ENCODE measurements at places on chromosomes 3 and 15. TPM values are rescaled to one million over a fixed set of nuclear protein-coding genes. Genes with fewer than 3 reads are reported as not detected.

Gene ANKUB1
- total RNA-seq = not detected

DNA sequence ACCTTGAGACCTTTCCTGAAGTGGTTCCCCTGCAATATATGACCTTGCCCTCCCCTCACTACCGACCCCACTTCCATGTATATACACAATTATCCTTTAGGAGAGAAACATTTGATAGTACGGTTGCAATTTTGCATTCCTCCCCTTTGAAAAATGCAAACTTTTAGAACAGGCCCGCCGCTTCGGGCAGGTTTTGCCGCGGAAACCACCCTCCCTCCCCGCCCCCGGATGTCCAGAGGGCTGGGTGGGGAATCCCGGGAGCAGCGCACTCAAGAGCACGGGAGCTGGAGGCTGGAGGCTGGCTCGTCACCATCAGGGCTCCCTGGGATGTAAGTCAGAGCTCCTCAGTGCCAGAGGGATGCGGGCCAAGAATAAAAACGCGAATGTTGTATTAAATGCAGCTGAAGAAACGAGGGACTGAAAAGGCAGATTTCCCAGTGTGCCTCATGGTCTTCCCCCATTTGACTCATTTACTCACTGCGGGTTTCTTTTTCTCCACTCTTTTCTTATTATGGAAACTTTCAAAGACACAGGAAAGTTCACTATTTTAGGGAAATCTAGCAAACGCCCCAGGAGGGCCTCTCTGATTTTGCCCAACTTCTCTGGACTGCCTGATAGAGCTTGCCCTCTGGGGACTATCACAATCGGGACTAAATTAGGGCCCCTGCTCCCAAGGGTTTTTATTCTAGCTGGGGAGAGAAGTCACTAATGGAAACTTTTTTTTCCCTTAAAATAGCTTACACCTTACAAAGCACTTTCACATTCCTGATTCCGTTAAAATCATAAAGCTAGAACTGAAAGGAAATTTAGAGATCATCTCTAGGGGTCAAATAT lies 2.9 kb upstream of the USP3 start:
- peak; percentile 68 for DNase-seq
- peak overlapping the region; percentile 77 for H3K4me3 ChIP-seq
- no peaks in the 10 kb centered on the region for H3K27me3 ChIP-seq
- peak overlapping the region; percentile 97 for H3K27ac ChIP-seq
- peaks cover 4% of the 10 kb centered on the region for H3K36me3 ChIP-seq

GRCh38 chr3:141498598-141499223 lies 11.9 kb downstream of the RASA2 start:
- H3K27me3 ChIP-seq = no peaks in the 10 kb centered on the region
- H3K4me3 ChIP-seq = peak overlapping the region; percentile 54
- H3K27ac ChIP-seq = peak overlapping the region; percentile 96
- DNase-seq = peak; percentile 90

DNA sequence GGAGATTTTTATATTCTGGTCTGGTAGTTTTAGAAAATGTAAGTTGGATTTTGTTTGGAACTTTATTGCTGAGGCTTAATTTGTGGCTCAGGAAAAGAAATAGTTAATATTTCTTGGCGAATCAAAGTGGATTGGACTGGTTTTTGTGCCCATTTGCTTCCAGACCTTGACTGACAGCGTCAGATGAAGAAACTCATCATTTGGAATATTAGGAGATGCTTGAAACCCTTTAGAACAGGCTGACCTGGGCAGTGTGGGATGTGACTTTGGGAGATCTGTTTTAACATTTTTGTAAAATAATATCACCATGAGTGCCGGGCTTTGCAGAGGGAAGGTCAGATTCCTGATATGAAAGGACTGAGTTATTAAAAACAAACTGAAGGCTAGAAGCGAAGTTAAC lies 83.0 kb downstream of the AAGAB start:
- no peaks in the 10 kb centered on the region for H3K27me3 ChIP-seq
- H3K27ac ChIP-seq = peak overlapping the region; percentile 27
- peaks cover 44% of the 10 kb centered on the region for H3K36me3 ChIP-seq
- peaks cover 62% of the 10 kb centered on the region for H3K4me1 ChIP-seq

DNA sequence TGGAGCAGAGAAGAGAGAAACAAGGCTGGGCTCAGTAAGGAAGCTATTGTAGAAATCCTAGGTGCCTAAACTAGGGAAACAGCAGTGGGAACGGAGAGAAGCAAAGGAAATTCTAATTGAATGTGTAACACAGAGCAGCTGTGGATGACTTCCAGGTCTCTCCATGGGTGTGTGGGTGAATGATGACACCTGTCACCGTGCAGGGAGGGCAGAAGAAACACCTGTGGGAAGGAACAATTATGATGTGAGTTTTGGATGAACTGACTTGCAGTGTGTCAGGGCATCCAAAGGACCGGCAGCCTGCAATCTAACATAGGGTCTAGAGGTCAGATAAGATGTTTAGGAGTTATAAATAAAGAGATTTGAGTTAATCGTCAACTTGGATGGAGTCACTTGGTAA lies 144.2 kb downstream of the RYR3 start:
- H3K4me1 ChIP-seq = no peaks in the 10 kb centered on the region
- no peak overlapping the region for H3K27ac ChIP-seq
- peaks cover 9% of the 10 kb centered on the region for H3K27me3 ChIP-seq
- no peaks in the 10 kb centered on the region for H3K36me3 ChIP-seq
- no peak overlapping the region for H3K4me3 ChIP-seq

DNA sequence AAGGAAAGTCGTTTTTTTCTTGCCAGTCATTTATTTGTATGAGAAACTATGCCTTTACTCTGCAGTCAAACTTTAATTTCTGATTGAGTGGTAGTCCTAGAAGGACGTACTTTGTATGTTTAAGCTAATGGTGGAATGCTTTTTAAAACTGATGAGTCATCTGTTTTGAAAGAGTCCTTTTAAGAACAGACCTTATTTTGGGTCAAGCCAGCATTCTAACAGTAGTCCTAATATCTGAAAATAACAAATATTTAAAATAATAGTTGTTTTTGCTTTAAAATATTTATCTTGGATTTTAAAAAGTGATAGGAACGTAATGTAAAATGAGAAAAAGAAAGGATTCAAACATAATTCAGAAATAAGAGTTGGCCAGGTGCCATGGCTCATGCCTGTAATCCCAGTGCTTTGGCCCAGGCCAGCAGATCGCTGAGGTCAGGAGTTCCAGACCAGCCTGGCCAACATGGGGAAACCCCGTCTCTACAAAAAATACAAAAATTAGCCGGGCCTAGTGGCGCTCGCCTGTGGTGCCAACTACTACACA lies 1.3 kb upstream of the LRRC58 start:
- H3K4me1 ChIP-seq = peaks cover 31% of the 10 kb centered on the region
- peak overlapping the region; percentile 91 for H3K4me3 ChIP-seq
- no peak for DNase-seq

GRCh38 chr15:34049112-34049511 lies 10.1 kb upstream of the AVEN start:
- H3K4me1 ChIP-seq = peaks cover 4% of the 10 kb centered on the region
- H3K36me3 ChIP-seq = peaks cover 17% of the 10 kb centered on the region
- H3K4me3 ChIP-seq = no peak overlapping the region

DNA sequence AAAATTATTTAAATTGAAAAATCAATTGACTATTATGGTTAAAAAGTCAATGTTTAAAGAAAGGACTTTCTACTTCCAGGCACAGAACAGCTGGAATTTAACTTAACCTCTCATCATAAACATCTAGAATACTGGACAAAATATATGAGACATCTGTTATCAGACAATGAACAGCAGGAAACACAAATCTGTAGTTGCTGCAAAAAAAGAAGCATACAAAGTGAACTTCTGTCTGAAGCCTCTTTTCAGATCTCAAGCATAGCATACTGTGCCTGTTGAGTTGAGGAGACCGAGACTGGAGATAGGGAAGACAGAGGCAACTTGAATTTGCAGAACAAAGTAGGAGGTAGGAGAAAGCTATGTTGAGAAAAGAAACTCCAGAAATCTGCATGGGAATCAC lies 140.0 kb upstream of the CBLB start:
- H3K27me3 ChIP-seq = no peaks in the 10 kb centered on the region
- no peak for DNase-seq
- H3K4me1 ChIP-seq = peaks cover 53% of the 10 kb centered on the region
- no peak overlapping the region for H3K27ac ChIP-seq
- H3K36me3 ChIP-seq = peaks cover 22% of the 10 kb centered on the region

DNA sequence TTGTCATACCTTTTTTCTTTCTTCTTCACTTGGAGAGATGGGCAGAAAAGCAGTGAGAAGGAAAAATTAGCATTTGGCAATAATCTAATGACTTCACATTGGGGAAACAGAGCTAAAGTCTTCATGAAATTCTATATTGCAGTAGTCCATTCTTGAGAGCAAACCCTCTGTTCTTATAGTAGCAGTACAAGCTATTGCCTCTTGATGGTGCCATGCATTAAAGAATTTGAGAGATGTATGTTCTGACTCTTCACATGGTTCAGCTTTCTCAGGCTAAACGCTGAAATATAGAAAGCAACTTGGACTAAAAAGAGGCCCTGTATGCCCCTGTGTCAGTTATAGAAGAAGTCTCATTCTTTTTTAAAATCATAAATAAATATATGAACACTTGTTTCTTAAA lies 36.0 kb downstream of the PHLDB2 start:
- no peaks in the 10 kb centered on the region for H3K27me3 ChIP-seq
- DNase-seq = no peak
- H3K4me3 ChIP-seq = no peak overlapping the region
- no peaks in the 10 kb centered on the region for H3K4me1 ChIP-seq
- H3K36me3 ChIP-seq = no peaks in the 10 kb centered on the region

GRCh38 chr3:59006634-59007517 lies 42.9 kb downstream of the CFAP20DC start:
- peaks cover 6% of the 10 kb centered on the region for H3K27me3 ChIP-seq
- H3K36me3 ChIP-seq = no peaks in the 10 kb centered on the region
- no peaks in the 10 kb centered on the region for H3K4me1 ChIP-seq
- H3K27ac ChIP-seq = no peak overlapping the region
- H3K4me3 ChIP-seq = no peak overlapping the region

DNA sequence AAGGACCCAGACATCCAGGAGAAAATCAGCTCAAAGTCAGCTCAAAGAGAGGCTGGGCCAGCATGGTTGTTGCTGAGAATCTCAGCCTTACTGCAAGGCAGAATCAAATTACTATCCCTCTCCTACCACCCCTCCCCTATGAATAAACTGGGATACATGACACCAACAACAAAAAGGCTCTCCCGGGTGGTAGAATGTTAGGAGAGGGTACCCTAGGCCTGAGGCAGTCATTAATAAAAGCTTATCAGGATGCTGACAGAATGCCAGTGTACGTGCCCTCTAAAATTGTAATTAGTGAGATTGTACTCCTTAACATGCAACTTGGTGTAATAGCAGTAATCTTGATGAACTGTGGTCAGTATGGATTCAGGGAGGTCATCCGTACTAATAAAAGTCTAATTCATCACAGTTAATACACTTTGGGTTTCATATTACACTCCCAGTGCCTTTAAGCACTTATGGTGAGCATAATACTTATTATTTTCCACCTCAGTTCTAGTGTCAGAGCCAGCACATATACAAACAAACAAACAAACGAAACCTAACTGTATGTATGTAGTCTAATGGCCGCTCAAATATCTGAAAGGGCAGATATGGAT lies 76.5 kb downstream of the B3GALNT1 start:
- no peaks in the 10 kb centered on the region for H3K27me3 ChIP-seq
- DNase-seq = no peak
- no peak overlapping the region for H3K27ac ChIP-seq
- H3K4me3 ChIP-seq = no peak overlapping the region
- no peaks in the 10 kb centered on the region for H3K36me3 ChIP-seq

All from activated CD4-positive, alpha-beta T cell treated with anti-CD3 and anti-CD28 coated beads for 36 hours (primary cell).